Psoas muscle (tissue), 8 donors: ENCODE measurements at places on chromosomes 3 and 15.

GRCh38 chr15:55627730-55628368 is 39.7 kb upstream of the PYGO1 start:
- DNase-seq: peak; percentile 65

GRCh38 chr3:49476563-49476962 is 6.5 kb downstream of the DAG1 start:
- DNase-seq: no peak

DNA sequence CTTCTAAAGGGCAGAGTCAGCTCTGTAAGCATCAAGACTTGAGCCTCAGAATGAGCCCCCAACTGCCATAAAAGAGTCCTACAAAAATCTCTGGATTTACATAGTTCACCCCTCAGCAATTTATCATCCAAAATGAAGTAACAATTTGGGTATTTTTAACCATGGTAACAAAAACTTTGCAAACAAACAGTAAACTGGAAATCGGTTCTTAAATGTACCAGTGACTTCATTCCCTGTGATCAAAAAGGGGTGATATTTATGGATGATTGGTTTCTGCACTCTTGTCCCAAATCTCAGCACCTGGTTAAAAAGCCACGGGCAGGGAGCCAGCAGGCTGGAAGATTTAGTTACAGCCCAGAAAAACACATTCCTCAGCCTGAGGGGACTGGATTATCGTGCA is 73.6 kb downstream of the TFG start:
- no peak for DNase-seq

GRCh38 chr3:23648996-23649395 is 156.8 kb upstream of the UBE2E1 start:
- no peak for DNase-seq

GRCh38 chr3:78026318-78026828 is 986.5 kb downstream of the ROBO2 start:
- no peak for DNase-seq

DNA sequence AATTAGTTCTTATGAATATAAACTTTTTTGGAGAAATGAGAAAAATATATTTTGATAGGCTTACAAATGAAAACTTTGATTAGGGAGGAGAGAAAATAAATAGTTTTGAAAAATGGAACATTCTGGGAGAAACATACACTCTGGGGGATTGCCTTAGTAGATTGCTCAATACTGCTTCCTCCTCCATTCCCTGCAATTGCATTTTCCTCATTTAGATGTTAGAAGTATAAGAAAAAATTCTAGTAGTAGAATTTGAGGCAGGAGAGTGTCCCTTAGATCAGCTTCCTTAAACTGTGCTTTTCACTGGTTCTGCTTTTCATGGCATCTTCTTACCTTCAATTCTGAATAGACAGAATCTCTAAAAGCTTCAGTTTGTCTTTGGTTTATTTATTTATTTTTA is 46.2 kb upstream of the CTDSPL2 start:
- no peak for DNase-seq

DNA sequence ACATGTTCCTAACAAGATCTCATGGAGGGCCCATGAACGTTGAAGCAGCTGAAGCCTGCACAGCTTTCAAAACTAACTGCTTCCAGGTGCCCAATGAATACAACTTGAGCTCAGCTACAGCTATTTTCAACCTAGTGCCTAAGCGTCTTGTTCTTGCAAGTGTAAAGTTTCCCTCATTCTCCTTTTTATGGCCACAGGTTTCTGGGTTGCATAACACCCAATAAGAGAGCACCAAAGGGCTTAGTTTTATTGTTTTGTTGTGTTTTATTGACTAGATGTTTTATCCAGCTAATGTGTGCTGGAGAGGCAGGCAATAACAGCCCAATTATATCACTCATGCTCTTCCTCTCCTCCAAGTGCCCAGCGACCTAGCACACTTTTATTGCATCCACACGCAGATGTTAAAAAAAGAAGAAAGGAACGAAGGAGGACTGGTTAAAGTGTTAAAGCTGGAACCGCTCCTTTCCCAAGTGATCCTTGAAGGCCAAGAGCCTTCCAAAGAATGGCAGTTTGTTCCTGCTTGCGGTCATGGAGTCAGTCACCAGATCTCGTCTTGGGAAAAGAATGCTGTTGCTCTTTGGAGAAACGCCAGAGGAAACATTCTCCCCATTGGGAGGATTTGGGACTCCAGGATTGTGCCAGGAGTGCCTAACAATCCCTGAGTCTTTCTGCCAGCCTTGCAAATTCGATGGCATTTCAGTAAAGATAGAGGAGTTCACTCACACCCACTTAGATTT is 156.9 kb downstream of the MEX3B start:
- DNase-seq: no peak

GRCh38 chr3:166752214-166752613 is 627.9 kb downstream of the ZBBX start:
- DNase-seq: no peak

DNA sequence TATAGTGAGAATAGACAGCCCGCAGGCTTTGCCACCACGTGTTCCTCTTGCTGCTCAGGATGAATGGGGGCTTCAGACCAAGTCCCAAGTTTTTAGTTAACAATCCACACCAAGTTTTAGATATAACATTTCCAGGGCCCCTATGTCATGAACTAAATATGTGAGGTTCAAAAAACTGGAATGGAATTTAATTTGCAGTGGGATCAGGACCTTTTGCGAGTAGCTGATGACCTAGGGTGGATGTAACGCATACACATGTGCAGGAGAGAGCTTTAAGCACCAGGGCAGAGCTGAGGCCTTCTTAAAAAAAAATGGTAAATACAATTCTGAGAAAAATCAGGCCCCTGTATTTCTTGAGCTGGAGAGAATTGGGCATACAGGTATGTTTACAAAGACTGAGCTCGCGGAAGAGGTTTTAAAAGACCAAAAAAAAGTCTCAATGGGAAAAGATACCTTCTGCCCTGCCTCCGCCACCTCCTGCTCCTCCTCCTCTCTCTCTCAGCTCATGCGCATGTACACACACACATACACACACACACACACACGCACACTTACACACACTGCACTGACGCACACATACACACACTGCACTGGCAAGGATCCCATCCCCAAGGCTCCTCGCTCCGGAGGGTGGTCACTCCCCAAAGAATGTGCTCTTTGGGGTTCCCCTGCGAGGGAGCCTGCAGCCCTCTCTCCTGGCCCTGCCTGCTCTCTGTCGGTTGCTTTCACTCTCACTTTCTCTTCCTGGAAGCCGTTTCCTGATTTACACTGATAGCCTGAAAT is 48.2 kb upstream of the IGF1R start:
- peak; percentile 47 for DNase-seq
